ENCODE measurements at places on chromosomes 11 and 22. TPM values are rescaled to one million over a fixed set of nuclear protein-coding genes. Genes with fewer than 3 reads are reported as not detected.

Gene SCGB1C1
- not detected for total RNA-seq

Gene DDI1
- total RNA-seq = not detected

Gene MS4A12
- not detected for total RNA-seq

Gene DBX1
- total RNA-seq = not detected

Gene SSTR3
- total RNA-seq = not detected

Gene OR4D5
- total RNA-seq = not detected

Gene PHF21B
- total RNA-seq = not detected

Gene ADAMTS8
- not detected for total RNA-seq

Gene GNB1L
- total RNA-seq = 2.8 TPM

Gene CCDC73
- 0.13 TPM for total RNA-seq

Gene HYLS1
- total RNA-seq = 3.5 TPM

GRCh38 chr22:38257181-38257580, 15.6 kb downstream of the TMEM184B start:
- DNase-seq = no peak

- DNase-seq = no peak
Observed at GRCh38 chr22:40240160-40240559, 62.4 kb downstream of the TNRC6B start.

- no peak for DNase-seq
Observed at GRCh38 chr22:49362211-49362839, 465.3 kb downstream of the BRD1 start.

GRCh38 chr22:22986640-22987039, 83.7 kb upstream of the GNAZ start:
- DNase-seq = no peak

GRCh38 chr22:35310556-35311550, 11.2 kb downstream of the TOM1 start:
- no peak for DNase-seq

- DNase-seq = peak; percentile 42
Observed at GRCh38 chr11:13669544-13670488, 1.3 kb downstream of the FAR1 start.

DNA sequence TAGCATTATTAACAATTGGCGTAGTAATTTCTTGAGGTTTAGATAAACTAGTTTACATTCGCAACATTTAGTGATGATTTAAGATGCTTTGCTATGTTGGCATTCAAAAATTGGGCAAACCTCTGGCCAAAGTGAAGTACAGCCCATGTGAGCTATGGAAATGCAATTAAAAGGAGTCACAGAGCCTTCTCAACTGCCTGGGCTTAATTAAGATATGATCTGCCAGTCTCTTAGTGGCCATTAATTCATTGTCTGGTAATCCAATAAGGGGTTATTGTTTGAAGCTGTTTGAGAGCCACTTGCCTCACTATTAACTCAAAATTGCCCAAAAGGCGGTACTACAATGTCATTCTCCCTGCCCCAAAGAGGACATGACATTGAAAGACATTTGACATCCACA, 608.9 kb downstream of the NTM start:
- DNase-seq = no peak

- no peak for DNase-seq
Observed at GRCh38 chr22:39017596-39018365, 3.1 kb upstream of the APOBEC3D start.

DNA sequence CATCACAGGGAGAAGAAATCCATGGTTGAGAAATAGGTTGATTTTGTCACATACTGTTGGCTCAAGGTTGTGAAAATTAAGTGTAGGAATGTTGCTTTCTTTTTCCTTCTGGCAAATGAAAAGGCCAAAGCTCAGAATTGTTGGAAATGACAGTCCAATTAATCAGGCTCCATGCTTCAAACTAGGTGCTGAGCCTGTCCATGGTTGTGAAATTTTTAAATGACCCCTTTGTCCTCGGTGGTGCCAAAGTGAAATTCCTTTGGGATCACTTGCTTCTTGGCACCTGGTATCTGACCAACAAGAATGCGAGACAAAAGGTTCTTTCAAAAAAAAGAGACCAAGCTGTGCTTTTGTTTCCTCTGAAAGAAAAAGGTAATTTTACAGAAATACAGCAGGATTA, 451.9 kb downstream of the ETS1 start:
- DNase-seq = no peak

DNA sequence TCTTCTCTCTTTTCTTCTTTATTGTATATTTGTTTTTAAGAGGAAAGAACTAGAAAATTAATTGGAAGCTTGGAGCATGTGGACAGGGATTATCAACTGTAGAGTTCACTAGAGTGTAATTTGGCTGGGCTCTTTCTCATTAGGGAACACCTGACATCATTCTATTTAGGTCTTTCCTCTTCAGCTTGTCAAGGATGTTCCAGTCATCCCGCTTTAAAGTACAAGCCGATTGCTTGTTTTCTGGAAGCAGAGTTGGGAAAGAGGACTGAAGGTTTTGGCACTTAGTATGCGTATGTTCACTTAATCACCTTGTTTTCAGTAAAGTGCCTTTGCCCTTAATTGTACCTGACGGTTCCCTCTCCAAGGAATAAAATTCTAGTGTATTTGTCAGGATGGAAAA, 111.6 kb downstream of the WNT11 start:
- DNase-seq = no peak

DNA sequence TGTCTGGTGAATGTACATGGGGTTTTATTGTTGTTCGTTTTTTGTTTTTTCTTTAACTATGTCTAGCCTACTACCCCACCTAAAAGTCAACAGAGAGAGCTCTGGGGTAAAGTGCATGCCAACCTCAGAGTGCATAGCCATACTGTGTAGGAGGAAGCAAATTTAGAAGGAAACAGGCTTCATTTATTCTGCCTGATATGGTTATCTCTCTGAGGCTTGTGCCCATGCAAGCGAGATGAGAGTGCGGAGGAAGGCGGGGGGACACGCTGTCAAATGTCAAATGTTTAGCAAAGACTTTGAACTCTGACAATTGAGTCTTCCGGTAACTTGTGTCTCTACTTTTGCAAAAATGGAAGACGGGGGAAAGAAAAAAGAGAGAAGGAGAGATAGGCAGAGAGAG, 295.5 kb downstream of the ETS1 start:
- DNase-seq = no peak

DNA sequence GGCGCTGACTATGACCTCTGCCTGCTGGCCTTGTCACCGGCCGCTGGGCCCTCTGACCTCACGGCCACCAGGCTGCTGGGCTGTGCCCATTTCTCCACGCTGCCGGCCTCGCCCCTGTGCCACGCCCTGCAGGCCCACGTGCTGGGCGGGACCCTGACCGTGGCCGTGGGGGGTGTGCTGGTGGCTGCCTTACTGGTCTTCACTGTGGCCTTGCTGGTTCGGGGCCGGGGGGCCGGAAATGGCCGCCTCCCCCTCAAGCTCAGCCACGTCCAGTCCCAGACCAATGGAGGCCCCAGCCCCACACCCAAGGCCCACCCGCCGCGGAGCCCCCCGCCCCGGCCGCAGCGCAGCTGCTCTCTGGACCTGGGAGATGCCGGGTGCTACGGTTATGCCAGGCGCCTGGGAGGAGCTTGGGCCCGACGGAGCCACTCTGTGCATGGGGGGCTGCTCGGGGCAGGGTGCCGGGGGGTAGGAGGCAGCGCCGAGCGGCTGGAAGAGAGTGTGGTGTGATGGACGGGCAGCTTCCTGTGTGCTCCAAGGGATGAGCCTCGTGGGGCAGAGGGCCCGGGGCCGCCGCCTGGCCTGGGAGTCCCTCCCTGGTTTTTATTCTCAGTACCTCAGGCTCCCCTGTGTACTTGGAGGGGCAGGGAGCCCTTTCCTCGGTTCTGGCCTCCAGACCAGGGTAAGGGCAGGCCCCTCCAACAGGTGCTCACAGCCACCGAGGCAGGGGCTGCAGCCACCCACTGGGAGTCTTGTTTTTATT, 3.0 kb downstream of the LRFN4 start:
- no peak for DNase-seq

GRCh38 chr11:110121204-110121603, 28.0 kb downstream of the ZC3H12C start:
- peak; percentile 49 for DNase-seq

- DNase-seq = no peak
Observed at GRCh38 chr11:26112264-26112663, 219.7 kb upstream of the ANO3 start.

- no peak for DNase-seq
Observed at GRCh38 chr22:46598737-46599424, 21.3 kb upstream of the GRAMD4 start.

DNA sequence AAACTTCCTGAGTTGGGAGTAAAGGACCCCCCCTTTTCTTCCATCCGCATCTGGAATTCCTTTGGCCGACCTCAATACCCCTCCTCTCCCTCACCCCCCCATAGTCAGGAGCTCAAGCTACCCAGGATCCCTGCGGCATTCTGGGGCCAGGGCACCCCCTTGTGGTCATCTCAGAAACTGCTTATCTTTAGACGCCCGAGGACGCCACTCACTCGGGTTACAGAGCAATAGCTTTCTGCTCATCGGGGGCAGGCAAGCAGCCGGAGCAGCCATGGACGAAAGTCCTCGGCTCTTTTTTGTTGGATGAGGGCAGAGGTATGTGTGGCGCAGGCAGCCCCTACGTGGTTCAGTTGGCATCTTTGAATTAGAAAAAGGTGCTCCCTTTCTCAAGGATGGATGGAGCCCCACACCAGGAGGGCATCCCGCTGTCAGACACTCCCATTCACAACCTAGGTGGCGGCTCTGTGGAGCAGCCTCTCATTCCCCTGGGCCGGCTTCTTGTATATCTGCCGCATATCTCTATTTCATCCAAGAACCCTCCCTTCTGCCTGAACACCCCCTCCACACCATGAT, 2.3 kb downstream of the C1QTNF5 start:
- DNase-seq = no peak

DNA sequence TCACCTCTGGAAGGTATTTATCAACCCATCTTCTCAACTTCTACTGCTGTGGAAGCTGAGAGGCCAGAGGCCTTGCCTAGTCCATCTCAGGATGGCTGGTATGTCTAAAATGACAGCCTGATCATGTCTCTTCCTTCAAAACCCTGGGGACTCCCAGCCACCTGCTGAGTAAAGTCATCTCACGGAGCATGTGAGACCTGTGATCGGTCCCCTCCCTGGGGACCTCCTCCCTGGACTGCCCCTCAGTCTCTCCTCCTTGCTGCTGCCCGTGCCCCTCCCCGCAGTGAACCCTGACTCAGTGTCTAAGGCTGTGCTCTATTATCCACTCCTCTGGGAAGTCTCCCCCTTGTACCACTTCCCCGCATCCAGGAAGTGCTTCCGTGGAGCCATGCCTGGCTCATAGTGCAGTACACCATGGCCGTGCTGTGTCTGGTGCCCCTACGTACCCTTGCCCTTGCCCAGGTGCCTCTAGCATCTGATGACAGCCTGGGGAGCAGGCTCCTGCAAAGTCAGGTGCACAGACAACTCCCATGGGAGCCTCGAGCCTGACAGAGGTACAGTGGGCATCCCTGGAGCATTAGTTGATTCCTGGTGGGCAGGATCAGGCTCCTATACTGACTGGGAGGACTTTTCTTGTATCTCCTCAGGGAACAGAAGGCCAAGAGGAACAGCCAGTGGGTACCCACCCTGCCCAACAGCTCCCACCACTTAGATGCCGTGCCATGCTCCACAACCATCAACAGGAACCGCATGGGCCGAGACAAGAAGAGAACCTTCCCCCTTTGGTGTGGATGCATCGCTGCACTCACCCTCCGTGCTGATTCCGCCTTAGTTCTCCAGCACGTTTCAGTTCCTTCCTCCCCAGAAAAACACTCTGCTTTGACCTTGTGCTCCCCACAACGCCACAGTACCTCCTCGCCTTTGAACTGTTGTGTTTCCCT, 13.8 kb downstream of the SMARCB1 start:
- no peak for DNase-seq

- no peak for DNase-seq
Observed at GRCh38 chr11:60378354-60378753, at the start of gene MS4A7. TSS of gene MS4A7 (plus strand) at chr11:60378532. CDS start at chr11:60383142, 4,610 bp downstream.

- peak; percentile 69 for DNase-seq
Observed at GRCh38 chr11:117177534-117178209, 871 bp upstream of the SIDT2 start.

- no peak for DNase-seq
Observed at GRCh38 chr22:48746789-48747425, 1080.8 kb downstream of the BRD1 start.

GRCh38 chr11:28666632-28667031, 558.4 kb downstream of the METTL15 start:
- DNase-seq = no peak

DNA sequence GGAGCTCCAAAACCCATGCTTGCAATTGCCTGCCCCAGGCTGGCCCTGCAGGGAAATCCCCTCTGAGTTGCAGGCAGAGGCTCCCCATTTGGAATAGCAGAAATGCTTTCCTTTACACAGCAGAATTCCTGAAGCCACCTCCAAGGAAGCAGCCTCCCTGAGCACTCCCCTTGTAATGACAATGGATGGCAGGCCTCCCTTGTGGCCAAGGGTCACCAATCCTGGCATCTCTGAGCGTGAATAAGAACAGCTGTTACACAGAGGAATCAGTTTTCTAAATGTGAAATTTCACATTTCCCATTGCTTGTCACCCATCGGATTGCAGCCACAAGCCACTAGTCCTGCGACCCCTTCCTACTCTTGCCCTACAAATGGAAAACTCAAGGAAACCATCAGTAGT, 107.6 kb downstream of the GALNT18 start:
- DNase-seq = no peak

GRCh38 chr22:27153386-27153785, 496.0 kb downstream of the MIAT start:
- no peak for DNase-seq

GRCh38 chr11:34135439-34135838, 30.0 kb downstream of the NAT10 start:
- DNase-seq = no peak

GRCh38 chr11:70952191-70952590, 300.2 kb downstream of the SHANK2 start:
- DNase-seq = peak; percentile 55

DNA sequence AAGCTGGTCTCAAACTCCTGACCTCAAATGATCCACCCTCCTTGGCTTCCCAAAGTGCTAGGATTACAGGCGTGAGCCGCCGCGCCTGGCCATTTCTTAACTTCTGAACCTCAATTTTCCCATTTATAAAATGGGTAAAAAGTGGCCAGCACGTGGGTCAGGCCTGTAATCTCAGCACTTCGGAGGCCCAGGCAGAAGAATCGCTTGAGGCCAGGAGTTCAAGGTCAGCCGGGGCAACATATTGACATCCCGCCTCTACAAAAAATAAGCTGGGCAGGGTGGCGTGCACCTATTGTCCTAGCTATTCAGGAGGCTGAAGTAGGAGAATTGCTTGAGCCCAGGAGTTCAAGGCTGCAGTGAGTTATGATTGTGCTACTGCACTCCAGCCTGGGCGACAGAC, 6.5 kb upstream of the DDX6 start:
- no peak for DNase-seq

DNA sequence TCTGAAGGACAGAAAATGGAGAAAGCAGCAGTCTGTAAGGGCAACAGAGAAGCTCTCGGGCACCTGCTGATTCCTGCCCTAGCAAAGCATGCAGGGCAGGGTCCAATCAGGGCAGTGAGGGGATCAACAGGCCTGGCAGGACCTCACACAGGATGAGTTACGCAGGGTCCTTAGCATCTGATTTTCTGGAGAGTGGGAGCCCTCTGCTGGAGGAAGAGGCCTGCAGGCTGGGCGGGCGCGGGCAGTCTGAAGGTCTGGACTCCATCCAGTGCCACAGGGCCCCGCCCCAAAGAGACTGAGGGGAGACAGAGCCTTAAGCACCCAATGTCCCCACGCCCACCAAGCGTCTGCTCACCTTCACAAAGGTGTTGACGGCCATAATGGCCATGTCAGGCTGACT, 28.9 kb downstream of the AP1B1 start:
- DNase-seq = peak; percentile 31

All from bronchial epithelial cell (primary cell).